ENCODE measurements at places on chromosomes 2 and 18. TPM values are rescaled to one million over a fixed set of nuclear protein-coding genes. Genes with fewer than 3 reads are reported as not detected.

The TNFRSF11A gene
- total RNA-seq = not detected

- DNase-seq = no peak
Measured at GRCh38 chr18:77003316-77003715, 129.3 kb downstream of the MBP start.

- no peak for DNase-seq
Measured at GRCh38 chr2:74379851-74380789, at the start of gene DCTN1. Gene DCTN1, minus strand, starts transcription at chr2:74380311. Its CDS starts 274 bp downstream, at chr2:74380037.

DNA sequence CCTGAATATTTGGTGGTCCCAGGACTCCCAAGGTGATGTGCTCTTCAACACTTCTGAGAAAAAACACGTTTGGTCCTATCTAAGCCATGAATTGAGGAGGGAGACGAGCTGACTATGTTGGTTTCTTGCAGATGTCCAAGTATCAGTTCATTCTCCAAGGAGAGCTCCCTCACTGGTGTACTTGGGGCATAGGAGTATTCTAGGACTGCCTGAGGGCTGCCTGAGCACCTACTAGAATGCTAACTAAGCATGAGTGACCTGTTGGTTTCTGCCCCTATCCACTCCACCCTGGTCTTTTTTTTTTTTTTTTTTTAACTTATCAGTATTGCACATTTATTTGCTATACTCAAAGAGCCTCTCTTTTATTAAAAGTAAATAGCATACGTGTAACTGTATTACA lies 200.5 kb upstream of the FANCL start:
- DNase-seq = no peak

DNA sequence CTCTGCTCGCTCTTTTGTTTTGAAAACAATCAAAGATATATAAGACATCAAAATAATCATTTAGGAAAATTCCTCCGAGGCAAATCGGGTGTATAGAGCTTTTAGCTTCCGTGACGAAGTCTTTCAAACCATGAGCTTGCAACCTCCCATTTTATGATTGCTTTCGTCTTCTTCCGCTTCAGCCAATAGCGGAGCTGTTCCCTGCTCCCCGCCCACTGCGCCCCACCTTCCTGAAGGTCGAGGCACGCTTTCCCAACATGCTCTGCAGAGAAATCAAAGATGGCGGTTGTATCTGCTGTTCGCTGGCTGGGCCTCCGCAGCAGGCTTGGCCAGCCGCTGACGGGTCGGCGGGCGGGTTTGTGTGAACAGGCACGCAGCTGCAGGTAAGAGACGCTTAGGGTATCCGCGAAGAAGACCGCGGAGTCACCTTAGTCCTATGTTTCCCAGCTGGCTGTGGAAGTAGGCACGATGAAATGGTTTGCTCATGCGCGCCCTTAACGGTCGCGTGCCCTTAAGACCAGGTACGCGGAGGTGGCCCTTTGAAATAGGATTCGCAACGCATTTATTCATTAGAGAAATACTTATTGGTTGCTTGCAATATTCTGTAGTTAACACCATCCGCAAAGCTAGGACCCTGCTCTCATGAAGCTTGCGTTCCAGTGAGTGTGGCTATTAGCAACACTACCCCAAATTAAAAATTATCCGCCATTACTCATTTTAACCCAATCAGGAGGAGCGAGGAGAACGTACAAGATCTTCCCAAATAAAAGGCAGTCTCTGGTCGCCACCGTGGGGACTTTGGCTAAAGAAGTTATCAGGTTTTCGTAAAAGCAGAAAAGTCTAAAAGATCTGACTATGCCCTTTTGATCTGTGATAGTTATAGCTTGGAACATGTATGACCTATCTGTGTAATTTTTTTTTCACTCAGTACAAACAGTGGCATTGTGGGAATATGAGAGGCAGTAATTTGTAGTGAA lies at the start of gene PTCD3:
PTCD3 (plus strand) TSS at position 267 of the 977 bp plus-strand sequence; CDS start at position 280, 13 bp downstream.
- DNase-seq = peak; percentile 98

The GRHL1 gene
- 1.3 TPM for total RNA-seq

The DHRS9 gene
- 0.11 TPM for total RNA-seq

DNA sequence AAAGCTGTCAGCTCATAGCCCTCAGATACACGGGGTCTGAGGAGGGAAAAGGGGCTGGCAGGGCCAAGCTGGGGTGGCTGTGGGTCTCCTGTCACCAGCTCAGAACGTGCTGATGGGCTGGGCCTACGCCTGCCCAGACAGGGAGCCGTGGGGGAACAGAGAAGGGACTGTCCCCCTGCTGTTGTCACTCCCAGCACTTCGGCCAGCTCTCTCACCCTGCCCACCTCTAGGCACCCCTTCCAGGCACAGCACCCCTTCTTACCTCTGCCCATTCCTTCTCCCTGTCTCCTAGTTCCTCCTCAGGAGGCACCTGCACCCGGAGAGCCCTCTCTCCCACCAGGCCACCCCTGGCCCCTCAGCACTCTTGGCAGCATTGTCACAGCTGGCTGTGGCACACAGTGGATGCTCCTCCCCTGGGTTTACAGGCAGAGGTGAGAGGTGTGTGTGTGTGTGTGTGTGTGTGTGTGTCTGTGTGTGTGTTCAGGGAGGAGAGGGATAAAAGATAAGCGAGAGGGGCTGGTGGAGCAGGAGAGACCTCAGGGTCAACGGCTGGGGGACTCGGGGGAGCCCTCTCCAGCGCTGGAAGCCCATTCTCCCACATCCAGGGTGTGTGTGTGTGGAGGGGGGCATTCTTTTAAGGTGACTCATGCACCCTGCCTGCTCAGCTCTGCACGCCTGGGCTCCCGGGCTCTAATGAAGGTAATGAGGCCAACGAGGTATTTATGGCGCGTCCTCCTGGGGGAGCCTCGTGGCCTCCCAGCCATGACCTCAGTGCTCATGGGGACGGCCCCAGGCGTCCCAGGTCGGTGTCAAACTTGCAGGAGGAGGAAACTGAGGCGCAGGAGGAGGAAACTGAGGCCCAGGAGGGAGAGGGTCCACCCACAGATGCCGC lies 66.1 kb upstream of the SMAD7 start:
- peak; percentile 96 for DNase-seq

The AOX1 gene
- total RNA-seq = 19.5 TPM

GRCh38 chr2:137706786-137707613 lies 257.3 kb upstream of the HNMT start:
- no peak for DNase-seq

GRCh38 chr18:21598726-21599584 lies 1.5 kb downstream of the ESCO1 start:
- no peak for DNase-seq

GRCh38 chr18:51007790-51008139 lies 22.2 kb upstream of the SMAD4 start:
- DNase-seq = no peak

- DNase-seq = no peak
Measured at GRCh38 chr2:51149725-51150124, 117.8 kb upstream of the NRXN1 start.

DNA sequence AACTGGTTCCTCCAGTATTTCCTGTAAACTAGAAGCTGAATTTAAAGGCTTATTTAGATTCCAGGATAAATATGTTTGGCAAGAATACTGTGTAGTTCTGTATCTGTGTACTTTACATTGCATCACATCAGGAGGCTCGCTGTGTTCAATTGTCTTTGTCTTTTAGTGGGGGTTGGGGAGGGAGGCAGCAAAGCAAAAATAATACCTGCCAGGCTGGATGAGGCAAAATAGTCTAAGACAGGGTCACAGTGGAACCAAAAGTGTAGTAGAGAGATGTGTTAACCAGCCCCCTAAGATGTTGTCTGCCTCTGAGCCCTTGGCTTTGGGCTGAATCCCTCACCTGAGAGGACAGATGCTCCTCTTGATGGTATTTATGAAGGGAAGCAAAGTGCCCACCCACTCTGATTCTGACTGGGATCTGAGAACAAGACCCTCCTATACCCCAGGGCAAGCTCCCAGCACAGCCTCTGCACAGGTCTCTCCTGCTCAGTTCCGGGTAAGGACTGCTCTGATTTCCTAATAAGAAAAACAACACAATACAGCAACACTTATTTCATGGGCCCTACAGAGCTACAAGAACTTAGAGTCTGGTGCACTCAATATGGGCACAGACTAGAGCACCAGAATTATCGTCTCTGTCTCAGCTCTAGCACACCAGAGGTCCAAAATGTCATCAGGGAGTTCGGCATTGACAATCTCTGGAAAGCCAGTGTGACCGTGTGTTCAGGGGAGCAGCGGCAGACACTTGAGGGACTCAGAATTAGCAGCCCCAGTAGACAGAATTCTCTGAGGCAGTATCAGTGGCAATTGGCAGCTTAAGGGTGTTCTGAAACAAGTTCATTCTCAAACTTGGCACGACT lies 7.2 kb upstream of the AFTPH start:
- DNase-seq = no peak

DNA sequence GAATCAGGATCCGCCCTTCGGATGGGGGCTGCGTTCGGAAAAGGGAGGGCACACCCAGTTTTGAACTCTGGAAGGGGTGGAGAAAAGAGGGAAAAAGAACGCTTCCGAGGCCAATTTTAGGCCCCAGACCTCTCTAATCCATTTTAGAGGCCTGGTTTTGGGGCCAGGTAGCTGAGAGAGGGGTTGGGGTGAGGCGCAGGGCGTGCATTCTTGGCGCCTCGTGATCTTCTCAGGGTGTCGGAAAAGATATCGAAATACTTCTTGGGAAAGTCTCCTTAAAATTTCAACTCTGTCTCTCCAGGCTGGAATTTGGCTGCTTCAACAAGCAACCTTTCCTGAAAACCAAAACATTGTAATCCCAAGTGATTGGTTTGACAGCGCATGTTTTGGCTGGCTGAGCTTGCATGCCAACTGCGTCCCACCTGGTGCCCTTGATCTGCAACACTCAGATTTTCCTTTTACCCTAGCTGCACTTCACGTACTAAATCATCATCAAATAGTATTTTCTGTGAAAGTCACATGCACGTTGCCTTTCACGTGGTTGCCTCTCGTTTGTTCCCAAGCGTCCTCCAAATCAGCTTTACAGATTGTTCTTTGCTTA lies 864 bp upstream of the XPO1 start:
- no peak for DNase-seq

GRCh38 chr2:95240091-95240490 lies 32.8 kb downstream of the ZNF892 start:
- no peak for DNase-seq

DNA sequence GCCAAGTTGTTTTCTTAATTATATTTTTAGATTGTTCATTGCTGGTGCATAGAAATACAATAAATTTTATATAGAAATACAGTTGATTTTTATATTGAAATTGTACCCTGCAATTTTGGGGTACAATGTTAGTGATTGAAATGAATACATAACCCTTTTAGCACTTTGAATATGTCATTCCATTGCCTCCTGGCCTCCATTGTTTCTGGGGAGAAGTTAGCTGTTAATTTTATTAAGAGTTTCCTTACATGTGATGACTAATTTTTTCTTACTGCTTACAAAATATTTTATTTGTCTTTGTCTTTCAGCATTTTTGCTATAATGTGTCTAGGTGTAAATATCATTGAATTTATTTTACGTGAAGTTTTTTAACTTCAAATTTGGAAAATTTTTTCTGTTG lies 176.5 kb upstream of the DCC start:
- no peak for DNase-seq

The HOXD8 gene
- total RNA-seq = 16.8 TPM

The COL4A4 gene
- not detected for total RNA-seq

DNA sequence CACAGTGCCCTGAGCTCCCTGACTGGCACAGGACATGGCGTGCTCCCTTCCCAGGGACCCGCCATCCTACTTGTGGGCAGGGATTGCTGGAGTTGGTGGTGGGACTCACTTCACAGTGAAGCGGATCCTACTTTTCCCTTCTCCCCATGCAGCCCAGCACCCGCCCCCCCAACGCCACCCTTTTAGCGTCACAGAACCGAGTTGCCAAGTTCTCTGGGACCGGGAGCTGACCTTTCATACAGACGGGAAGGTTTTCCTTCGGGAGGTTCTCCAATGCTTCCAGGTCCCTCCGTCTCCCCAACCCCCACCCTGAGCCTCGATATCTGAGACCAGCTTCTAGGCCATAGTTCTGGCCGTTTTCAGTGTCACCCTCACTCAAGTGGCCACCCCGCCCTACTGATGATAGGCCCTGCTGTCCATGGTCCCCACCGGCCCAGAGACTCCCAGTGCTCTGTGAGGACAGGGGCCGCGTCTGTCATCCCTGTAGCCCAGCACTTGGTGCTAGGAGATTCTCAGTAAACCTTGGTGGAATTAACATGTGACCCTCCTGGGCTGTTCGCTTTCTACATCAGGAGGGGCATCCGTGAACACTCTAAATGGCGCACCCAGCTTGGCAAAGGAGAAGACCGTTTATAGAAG lies 1.6 kb upstream of the DNMT3A start:
- no peak for DNase-seq

DNA sequence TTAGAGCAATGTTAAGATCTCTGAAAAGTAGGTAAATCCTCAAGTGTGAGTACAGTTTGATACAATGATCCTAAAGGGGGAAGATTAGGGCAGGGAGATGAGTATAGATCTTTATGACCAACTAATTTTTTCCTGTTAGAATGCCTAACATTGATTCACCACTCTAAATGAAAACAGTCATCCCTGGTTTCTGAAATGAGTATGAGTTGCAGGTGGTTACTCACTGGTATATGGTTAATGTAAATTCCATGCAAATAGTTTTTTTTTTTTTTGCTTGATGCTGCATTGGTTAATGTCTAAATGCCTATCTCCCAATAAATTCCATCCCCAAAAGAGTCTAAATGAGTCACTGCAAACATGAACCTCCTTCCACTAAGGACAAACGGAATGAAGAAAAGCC lies 55.0 kb upstream of the SERPINB2 start:
- DNase-seq = no peak

GRCh38 chr2:12714391-12715221 lies 2.1 kb upstream of the TRIB2 start:
- DNase-seq = peak; percentile 90

The DPP10 gene
- not detected for total RNA-seq

The CTIF gene
- 48.2 TPM for total RNA-seq

DNA sequence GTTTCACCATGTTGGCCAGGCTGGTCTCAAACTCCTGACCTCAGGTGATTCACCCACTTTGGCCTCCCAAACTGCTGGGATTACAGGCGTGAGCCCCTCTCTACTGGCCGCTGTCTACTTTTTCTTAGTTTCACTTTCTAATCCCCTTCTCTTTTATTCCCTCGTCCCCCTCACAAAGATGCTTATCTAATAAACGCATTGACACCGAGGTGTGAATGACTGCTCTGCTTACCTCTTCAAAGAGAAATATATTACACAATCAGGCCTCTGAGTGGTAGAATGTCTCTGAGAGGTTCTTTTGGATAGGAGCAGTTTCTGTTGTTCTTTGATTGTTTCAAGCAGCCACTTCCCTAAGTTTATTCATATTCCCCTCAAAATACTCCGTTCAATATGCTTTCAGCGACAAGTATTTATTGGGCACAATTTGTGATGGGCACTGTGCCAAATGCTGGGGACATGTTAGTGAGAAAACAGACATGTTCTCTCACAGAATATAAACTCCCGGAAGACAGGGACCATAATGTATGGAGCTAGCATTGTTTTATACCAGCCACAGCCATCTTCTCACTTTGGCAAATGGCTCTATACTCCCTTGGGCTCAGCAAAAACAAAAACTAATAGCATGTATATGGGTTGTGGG lies 34.7 kb upstream of the RAPH1 start:
- no peak for DNase-seq

DNA sequence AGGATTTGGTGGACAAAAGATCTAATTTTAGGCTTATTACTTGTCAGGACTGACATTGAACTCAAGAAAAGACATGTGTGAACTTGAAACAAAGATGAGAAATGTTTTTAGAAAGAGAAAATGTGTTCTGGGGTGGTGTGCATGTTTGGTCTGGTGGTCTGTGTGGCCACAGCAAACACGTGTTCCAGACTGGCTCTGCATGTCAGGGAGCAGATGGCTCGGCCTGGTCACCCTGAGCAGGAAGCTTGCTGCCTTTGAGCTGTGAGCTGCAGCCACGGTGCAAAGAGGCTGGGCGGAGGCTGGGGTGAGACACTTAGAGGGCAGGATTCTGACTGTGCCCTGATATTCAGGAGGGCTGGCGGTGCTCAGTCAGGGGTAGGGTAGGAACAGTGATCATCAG lies 186.1 kb downstream of the CTIF start:
- no peak for DNase-seq
